ENCODE measurements at places on chromosomes 6 and 20. TPM values are rescaled to one million over a fixed set of nuclear protein-coding genes. Genes with fewer than 3 reads are reported as not detected.

DNA sequence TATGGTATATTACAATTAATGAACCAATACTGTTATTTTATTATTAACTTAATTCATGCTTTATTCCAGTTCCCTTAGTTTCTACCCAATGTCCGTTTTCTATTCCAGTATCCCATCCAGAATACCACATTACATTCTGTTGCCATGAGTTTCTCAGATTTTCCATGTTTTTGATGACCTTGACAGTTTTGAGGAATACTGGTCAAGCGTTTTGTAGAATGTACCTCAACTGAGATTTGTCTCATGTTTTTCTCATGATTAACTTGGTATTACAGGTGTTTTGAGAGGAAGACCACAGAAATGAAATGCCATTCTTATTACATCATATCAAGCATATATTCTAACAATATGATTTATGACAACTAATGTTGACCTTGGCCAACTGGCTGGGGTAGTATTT, 23.8 kb upstream of the ESR1 start:
- DNase-seq: no peak

- DNase-seq: no peak
These were observed 587.9 kb downstream of the C6orf118 start for GRCh38 chr6:164721460-164721859.

DNA sequence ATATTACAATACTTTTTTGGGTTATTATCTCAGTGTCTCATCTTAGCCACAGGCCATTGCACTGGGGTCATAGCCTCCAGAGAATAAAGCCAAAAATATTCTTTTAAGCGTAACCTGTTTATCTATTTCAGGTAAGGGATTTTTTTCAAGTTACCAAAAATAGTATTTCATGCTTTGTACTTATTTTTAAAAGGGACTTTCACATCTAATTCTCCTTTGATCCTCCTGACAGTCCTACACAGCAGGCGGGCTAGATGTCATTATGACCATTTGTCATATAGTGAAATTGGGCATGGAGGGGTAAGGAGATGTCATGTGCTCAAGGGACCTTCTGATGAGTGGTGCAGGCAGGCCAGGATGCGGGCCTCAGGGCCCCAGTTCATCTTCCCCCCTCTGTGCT, 68.9 kb downstream of the TBC1D7 start:
- no peak for DNase-seq

Gene FAM8A1
- 12.0 TPM for total RNA-seq

DNA sequence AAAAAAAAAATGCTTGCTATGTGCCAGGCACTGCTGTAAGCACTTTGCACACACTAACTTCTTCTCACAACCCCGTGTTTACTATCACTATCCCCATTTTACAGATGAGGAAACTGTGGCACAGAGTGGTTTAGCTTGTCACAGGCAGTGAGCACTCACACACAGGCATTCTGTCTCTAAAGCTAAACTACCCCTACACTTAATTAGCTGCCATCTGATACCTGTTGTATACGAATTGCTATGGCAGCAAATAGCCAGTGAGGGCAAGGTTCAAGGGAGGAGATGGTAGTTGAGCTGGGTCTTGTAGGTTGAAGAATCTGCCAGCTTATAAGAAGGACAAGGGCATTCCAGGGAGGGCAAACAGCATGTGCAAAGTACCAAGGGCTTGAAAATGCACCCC, 5.2 kb downstream of the TNNC2 start:
- no peak for DNase-seq

Gene ARFGEF2
- 52.7 TPM for total RNA-seq

DNA sequence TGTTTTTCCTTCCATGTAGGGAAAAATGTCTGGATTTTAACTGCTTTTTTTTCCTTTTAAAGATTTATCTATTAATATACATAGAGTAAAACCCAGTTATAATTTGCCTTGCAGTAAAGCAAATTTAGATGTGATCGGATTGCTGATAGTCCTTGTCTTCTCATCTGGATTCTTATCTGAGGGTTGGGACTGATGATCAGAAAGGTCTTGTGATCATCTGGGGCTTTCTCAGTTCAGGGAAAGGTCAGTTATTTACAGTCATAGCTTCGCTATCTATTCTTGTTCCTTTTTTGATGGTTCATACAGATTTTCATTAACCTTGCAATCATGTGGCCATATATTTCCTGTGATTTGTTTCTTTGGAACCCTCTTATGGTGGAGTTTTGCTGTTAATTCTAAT, 63.8 kb upstream of the CLDN20 start:
- DNase-seq: no peak

DNA sequence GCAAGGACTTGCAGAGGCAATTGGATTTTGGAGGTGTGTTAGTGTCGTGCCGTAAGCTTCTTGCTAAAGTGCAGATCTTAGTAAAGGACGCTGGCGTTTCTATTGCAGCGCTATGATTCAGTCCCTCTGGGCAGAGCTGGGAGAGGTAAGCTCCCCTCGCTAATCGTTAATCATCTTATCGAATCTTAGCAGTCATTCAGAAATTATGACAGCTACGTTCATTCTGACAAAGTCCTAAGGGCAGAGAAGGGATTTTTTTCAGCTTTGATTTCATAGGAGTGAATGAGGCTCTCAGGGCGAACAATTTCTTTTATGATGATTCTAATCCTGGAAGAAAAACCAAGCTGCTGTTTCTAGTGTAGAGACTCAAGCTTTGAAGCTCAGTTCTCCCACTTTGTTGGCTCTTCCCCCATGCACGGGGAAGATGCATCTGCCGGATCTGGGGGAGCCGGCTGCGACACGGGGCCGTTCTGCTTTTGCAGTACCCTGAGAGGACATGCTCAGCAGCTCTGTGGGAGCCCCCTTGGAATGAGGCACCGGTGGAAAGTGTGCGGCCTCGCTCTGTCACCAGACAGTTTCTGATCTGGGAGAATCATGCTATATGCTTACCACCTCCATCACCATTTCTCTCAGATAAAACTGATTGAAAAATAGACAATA, 79.1 kb upstream of the SLC22A23 start:
- no peak for DNase-seq

Gene PCSK2
- not detected for total RNA-seq

DNA sequence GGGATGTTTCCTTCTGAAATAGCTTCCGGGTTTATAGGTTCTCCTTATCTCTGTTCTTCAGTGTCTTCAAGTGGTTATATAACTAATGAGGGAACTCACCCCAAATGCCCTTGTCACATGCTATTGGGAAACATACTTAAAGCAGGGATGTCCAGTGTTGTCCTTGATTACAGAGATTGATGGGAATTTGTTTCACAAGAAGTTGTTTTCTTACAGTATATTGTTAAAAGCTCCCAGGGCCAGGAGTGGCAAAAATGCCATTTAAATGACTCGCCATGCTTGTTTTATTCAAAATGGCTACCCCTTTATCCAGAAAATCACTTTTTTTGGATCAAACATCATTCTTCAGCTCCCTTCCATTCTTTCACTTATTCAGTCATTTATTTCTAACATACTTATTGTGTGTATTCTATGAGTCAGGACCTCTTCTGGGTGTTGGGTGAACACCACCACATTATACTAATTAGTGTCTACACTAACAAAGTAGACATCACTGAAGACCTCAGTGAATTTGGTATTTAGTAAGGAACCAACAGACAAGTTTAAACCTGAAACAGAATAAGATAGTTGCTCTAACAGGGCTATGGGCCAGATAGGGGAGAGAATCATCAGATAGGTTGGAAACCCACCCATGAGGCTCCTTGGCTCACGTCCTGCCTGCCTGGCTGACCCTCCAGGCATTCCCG, 791.1 kb downstream of the MAFB start:
- DNase-seq: no peak

DNA sequence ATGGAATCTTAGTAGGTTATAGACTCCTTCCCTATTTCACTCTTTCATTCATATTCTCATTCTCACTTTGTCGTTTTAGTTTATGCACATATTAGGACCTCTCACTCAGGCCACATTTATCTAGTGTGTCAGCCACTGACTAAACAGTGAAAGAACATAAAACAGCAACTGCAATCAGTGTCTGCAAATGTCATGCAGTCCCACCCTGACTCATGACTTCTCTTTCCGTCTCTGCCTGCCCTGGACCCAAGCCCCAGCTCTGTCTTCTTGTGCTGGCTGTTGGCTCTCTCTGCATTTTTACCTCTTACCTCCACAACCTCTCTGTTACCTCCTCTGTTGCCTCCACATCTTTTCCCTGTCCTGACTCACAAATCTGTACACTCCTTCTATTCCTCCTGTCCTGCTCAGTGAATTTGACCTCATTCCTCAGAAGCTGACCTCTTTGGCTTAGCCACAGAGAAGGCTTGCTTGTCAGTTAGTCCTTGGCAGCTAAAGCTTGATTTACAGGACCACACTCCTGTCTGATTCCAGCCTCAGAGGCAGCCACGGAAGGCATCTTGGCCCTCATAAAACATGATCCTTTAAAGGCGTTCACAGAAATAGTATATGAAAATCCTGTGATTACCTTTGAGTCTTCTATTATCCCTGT, 247.6 kb downstream of the PKHD1 start:
- no peak for DNase-seq

Measured in fibroblast of the aortic adventitia (primary cell).